ENCODE measurements at places on chromosomes 11 and 22. TPM values are rescaled to one million over a fixed set of nuclear protein-coding genes. Genes with fewer than 3 reads are reported as not detected.

DNA sequence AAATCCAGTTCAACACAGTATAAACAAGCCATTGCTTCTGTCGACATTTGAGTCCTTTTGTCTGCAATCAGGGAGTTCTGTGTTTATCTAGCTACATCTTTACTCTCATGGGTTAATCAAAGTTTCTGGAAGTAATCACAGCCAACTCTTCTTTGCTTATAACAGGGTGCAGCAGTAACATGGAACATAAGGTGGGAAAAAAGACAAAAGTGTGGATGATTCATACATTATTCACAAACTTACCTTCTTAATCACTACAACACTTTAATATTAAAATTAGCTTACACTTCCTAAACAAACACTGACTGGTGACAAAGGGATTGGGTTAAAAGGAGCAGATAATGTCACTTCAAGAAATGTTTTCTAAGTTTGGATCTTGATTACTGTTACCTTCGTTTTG is 44.7 kb downstream of the SNX19 start:
- DNase-seq, result no peak
- H3K27ac ChIP-seq, result no peak overlapping the region
- no peaks in the 10 kb centered on the region for H3K4me1 ChIP-seq

MS4A15 gene
- total RNA-seq, result not detected

DNA sequence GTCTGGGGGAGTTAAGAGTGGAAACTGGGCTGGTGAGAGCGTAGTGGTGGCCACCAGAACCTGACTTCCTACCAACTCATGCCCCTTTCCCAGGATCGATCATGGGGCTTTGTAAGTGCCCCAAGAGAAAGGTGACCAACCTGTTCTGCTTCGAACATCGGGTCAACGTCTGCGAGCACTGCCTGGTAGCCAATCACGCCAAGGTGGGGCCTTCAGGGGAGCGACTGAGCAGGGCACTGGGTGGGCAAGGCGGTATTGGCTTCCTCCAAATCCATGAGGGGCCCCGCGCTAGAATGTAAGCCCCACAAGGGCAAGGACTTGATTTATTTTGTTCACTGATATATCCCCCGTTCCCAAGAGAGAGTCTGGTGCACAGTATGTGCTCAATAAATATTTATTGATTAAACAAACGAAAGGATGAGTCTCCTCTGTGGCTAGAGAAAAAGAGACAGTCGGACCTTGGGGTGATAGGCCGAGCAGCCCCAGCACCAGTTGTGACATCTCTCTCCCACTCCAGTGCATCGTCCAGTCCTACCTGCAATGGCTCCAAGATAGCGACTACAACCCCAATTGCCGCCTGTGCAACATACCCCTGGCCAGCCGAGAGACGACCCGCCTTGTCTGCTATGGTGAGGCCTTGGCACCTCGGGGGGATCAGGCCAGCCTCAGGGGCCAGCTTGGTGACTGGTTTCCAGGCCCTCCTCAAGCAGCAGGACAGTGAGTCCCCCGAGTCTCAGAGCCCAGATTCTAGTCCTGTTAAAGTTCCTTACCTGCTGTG is 765 bp downstream of the ZFPL1 start:
- H3K36me3 ChIP-seq, result peaks cover 35% of the 10 kb centered on the region
- H3K27me3 ChIP-seq, result no peaks in the 10 kb centered on the region
- no peak for DNase-seq

- no peak overlapping the region for H3K4me3 ChIP-seq
- peaks cover 8% of the 10 kb centered on the region for H3K4me1 ChIP-seq
- H3K36me3 ChIP-seq, result no peaks in the 10 kb centered on the region
- peaks cover 57% of the 10 kb centered on the region for H3K27me3 ChIP-seq
Measured at GRCh38 chr11:65789230-65790103, 2.6 kb downstream of the OVOL1 start.

DNA sequence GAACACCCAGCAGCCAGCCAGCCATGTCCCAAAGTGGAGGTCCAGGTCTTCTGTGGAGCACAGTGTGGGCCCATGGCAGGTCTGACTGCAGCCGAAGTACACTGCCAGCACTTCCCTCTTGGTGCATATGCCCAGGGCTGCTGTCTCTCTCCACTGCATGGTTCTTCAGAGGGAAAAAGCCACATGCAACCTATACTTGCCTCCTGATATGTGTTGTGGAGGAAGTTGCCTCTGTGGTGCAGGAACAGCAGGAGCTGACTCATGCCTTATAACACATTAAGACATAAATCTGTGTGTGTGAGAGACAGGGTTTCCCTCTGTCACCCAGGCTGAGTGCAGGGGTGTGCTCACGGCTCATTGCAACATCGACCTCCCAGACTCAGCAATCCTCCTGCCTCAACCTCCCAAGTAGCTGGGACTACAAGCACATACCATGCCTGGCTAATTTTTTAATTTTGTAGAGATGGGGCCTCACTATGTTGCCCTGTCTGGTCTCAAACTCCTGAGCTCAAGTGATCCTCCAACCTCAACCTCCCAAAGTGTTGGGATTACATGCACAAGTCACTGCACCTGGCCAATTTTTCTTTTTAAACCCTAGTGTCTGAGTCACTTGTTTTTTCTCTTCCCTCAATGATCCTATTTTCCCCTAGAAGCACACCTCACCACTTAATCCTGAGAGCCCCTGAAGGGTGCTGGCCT is 98.8 kb downstream of the MPPED2 start:
- H3K4me3 ChIP-seq, result no peak overlapping the region
- H3K4me1 ChIP-seq, result no peaks in the 10 kb centered on the region
- H3K27ac ChIP-seq, result no peak overlapping the region

GRCh38 chr11:11971906-11972547 is 36.4 kb downstream of the DKK3 start:
- H3K36me3 ChIP-seq, result no peaks in the 10 kb centered on the region
- no peaks in the 10 kb centered on the region for H3K27me3 ChIP-seq
- no peak overlapping the region for H3K4me3 ChIP-seq
- H3K27ac ChIP-seq, result no peak overlapping the region
- H3K4me1 ChIP-seq, result peaks cover 22% of the 10 kb centered on the region
- DNase-seq, result no peak

ARHGAP20 gene
- total RNA-seq, result 7.9 TPM

- H3K4me3 ChIP-seq, result no peak overlapping the region
- H3K4me1 ChIP-seq, result no peaks in the 10 kb centered on the region
- DNase-seq, result no peak
- H3K36me3 ChIP-seq, result no peaks in the 10 kb centered on the region
- H3K27me3 ChIP-seq, result no peaks in the 10 kb centered on the region
- no peak overlapping the region for H3K27ac ChIP-seq
Measured at GRCh38 chr11:77524539-77524938, 50.6 kb upstream of the PAK1 start.

KRTAP5-1 gene
- total RNA-seq, result not detected

SCGB1A1 gene
- total RNA-seq, result not detected

Measured in A673 (cell line).